ENCODE measurements at places on chromosomes 5 and 9.
A peak's percentile ranks its signal among the peaks of the same experiment; 100 is the strongest.

GRCh38 chr9:98449871-98450270 is 194.4 kb upstream of the TBC1D2 start:
- no peak for DNase-seq

DNA sequence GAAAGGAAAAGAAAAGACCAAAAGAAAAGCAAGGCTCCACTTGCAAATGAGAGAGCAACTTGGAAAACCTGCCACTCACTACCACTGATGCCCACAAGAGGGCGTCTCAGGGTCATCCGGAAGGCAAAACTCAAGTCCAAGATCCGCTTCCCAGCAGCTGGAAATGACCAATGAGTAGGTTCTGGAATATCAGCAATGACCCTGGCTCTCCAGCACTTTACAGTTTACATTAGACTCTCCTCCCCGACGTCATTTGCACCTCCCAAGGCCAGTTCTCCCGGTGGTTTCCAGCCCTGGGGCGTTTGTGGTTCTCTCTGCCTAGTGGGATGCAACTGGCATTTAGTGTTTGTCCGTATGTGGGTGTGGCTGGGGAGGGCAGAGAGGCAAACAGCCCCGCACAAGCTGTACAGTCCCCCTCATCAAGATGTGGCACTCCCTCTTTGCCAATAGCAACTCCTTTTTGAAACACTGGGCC is 193.8 kb upstream of the ZNF618 start:
- peak; percentile 51 for DNase-seq

GRCh38 chr9:120284821-120285220 is 295.1 kb downstream of the CDK5RAP2 start:
- no peak for DNase-seq

- DNase-seq: no peak
Measured at GRCh38 chr9:95977371-95977770, 101.9 kb downstream of the ERCC6L2 start.

- DNase-seq: no peak
Measured at GRCh38 chr5:128300181-128300580, 216.6 kb downstream of the SLC12A2 start.

- DNase-seq: no peak
Measured at GRCh38 chr9:84002344-84002743, 21.7 kb downstream of the RMI1 start.

DNA sequence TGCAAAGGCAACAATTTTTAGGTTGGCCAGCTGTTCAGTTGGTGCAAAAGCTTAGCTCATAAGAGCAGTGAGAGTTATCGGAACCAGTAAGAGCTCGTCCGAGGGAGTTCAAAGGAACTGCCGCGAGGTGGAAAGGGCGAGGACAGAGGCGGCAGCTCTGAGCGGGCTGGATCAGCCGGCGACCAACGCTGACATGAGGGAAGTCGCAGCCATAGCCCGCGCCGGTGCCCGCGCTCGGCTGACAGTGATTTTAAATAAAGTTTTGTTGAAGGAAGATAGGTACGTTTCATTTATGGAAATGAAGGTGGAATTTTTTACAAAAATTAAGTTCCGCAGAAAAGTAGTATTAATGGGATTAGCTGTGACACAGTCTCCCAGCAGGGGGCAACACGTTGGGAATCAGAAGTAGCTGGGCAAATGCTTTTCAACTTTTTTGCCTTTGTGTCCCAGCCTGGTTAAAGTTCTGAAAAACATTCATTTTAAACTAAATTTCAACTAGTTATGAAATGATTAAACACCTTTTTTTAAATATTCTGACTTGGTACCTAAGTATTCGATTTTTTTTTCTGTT is 43.2 kb downstream of the FBXO4 start:
- DNase-seq: no peak

- DNase-seq: no peak
Measured at GRCh38 chr5:67063055-67063454, 133.5 kb downstream of the CD180 start.

DNA sequence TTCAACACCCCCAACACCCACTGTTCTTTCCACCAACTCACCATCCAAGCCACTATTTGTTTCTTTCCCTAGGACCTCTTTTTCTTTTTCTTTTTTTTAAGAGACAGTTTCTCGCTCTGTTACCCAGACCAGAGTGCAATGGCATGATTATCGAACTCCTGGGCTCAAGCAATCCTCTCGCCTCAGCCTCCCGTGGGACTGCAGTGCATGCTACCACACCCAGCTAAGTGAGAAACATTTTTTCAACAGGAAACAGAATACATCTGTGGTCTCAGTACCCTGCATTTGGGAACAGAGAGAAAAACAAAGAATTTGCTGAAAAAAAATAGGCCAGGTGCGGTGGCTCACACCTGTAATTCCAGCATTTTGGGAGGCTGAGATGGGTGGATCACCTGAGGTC is 24.6 kb downstream of the B4GALT1 start:
- no peak for DNase-seq

DNA sequence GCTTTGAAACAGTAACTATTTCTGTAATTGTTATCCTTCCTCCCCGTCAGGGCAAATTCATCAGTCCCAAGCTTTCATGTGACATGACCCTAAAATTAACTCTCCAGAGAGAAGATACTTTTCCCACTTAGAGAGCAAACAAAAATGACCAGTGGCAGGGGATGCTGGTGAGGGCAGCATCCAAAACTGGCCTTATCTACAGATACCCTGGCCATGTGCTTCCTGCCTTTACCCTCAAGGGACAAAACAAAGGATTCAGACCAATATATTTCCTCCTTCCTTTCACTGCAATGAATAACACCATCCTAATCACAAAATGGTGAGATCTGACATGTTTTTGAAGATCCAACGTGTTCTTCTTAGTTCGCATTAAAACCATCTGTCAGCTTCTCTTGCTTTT is 267.2 kb downstream of the MAN2A1 start:
- no peak for DNase-seq

- peak; percentile 13 for DNase-seq
Measured at GRCh38 chr5:91706785-91707520, 323.8 kb upstream of the ARRDC3 start.

GRCh38 chr5:135398160-135398854 is 724 bp downstream of the MACROH2A1 start:
- no peak for DNase-seq

- DNase-seq: no peak
Measured at GRCh38 chr5:6510132-6510531, 61.5 kb downstream of the UBE2QL1 start.

DNA sequence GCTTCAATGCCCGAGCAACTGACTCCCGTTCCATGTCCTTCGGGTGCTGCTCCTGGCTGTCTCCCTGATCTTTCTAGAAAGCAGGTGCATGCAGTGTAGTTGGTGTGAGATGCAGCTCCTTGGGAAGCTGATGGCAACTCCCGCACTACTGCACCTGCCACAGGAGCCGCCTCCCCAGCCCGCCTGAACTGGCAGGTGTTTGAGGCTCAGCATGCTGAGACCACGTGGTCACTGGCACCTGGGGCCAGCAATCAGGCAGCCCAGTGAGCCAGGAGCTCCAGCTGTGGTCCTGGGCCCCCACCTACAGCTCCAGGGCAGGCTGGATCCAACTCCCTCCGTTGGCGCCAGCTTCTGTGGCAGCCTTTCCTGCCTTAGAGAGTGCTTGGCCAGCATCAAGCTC is 111.5 kb downstream of the ICE1 start:
- no peak for DNase-seq

- DNase-seq: no peak
Measured at GRCh38 chr9:33133186-33133585, 34.0 kb downstream of the B4GALT1 start.

DNA sequence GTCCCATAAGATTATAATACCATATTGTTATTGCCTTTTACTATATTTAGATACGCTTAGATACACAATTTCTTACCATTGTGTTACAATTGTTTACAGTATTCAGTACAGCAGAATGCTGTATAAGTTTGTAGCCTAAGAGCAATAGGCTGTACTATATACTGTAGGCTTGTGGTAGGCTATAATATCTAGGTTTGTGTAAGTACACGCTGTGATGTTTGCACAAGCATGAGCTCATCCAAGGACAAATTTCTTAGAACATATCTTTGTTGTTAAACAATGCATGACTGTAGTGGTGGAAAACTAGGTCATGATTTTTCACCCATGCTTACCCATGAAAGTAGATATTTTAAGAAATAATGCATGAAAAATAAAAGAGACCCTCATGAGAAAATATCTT is 509.4 kb upstream of the CDH18 start:
- no peak for DNase-seq

DNA sequence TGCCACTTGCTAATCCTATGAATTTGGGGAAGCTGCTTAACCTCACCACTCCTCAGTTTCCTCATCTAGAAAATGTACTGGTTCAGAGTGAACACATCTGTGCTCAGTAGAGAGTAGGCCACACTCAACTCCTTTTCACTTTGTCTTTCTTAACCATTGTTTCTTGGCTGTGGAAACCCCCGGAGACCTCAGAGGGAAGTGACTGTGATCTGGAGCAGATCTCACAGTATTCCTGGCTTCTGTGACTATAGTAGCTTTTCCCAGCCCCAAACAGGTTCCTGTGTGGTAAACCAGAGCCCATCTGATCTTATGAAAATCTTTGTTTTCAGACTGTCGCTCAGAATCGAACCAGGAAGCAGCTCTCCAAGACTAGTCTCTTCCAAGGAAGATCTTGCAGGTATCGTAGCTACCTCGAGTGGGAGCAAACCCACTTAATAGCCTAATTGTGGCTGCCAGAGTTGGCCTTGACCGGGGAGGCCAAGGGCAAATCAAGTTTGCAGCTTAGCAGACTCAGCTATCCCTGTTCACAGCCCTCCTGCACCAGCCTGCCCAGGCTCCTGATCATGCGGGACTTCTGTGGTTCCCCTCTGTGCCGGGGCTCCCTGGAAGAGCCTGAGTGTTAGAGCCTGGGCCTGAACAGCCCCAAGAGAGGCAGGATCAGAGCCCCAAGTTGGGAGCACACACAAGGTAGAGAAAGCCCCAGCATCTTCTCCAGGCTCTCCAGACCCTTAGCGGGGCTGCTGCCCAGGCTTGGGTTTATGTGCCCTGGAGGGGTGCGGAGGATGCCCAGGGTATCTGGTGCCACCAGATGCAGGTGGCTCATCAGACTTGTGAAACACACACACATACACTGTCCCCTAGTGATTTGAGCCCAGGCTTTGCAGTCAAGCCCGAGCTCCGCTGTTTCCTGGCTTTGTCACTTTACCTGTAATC is 52.2 kb upstream of the ANGPTL2 start:
- no peak for DNase-seq

GRCh38 chr9:73076970-73077369 is 74.7 kb upstream of the ANXA1 start:
- DNase-seq: no peak

DNA sequence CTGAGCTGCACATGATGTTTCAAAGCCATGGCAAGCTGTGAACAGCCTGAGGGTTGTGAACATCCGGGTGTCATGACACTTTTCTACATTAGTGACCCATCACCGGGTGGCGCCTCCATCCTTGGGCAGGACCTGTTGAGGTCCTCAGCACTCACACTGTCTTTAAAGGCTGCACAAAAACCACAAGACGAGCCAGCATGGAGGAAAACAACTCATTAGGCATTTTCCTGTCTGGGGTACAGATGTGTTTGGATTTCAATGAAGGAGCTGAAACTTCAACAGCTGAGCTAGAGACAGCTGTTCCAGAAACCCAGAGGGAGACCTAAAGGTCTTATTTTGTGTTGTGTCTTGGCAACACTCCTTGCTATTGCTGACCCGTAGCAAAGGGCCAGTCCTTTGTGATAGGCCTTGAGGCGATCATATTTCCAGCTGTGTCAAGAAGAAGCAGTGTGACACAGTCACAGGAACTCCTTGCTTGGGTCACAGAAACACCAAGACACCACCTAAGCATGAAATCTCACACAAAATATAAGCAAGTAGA is 151.8 kb upstream of the VLDLR start:
- no peak for DNase-seq

DNA sequence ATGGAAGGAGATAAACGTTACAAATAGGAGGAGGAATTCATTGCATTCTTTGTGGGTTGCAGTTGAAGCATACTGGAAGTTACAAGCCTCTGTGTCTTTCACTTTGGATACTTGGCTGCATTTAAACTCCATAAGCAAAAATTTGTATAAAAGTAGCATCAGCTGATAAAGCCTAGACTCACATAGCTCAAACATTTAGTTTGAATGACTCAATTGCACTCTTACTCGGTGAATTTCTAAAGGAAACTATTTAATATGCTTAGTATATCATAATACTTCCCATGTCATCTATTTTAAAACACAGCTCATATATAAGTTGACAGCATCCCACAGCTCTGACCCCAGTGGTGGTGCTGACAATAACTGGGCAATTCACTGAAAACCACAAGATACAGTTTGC is 596.6 kb upstream of the ZNF608 start:
- no peak for DNase-seq

Measured in non-pigmented ciliary epithelial cell (primary cell).